ENCODE measurements at places on chromosomes 4 and X.

DNA sequence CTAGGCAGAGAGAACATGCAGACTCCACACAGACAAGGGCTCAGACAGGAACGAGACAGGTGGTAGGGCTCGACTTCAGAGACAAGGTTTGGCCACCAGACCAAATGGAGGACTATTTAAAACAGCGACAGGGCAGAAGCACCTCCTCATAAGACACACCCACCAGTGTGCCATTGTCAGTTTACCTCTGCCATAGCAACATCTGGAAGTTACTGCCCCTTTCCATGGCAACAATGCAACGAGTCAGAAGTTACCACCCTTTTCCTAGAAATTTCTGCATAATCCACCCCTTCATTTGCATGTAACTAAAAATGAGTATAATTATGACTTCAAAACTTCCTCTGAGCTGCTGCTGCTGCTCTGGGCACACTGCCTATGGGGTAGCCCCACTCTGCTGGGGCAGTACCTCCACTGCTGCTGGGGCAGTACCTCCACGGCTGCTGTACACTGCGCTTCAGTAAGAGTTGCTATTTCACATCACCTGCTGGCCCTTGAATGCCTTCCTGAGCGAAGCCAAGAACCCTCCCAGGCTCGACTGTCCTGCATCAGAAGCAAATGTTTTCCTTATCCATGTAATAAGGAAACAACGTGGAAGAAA, 2222.3 kb upstream of the AGA start:
- no peak for DNase-seq

- no peak for DNase-seq
These were observed 410.2 kb downstream of the FAM47A start for GRCh38 chrX:33721927-33722326.

GRCh38 chrX:133538148-133538547, 122.9 kb upstream of the GPC4 start:
- no peak for DNase-seq

GRCh38 chrX:19156186-19156585, 33.9 kb upstream of the ADGRG2 start:
- DNase-seq = no peak

DNA sequence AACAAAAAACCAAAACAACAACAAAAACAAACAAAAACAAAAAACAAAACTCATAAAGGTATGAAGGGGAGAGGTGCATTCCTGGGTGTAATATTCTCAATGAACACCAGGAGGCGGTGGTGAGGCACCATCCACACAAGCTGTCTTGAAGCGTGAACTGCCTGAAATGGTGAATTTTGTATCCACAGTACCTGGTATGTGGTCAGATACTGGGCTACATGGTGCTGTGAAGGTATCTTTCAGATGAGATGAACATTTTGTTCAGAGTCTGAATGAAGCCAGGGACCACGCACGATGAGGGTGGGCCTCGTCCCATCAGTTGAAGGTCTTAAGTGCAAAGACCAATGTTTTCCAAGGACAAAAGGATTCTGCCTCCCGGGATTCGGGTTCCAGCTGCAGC, 58.5 kb downstream of the ASMT start:
- DNase-seq = no peak

DNA sequence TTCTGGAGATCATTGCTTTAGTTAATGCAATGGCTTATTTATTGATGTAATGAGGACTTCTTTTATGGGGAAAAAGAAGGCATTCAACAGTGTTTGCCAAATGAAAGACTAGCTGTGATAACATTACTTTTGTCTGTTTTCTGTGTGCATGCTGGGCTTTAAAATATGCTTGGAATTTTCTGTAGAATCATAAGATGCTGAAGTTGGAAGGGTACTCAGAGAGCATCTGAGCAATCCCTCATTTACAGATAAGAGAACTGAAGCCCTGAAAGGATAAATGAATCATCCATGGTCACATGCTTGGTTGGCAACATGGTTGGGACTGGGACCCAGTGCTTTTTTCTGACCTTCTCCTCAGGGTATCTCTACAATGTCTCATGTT, 31.4 kb upstream of the PITX2 start:
- DNase-seq = no peak

- peak; percentile 68 for DNase-seq
These were observed 147.9 kb downstream of the NSUN7 start for GRCh38 chr4:40897557-40898203.

- no peak for DNase-seq
These were observed 249.0 kb downstream of the STK32B start for GRCh38 chr4:5300283-5300682.

- no peak for DNase-seq
These were observed 44.4 kb downstream of the PDHA1 start for GRCh38 chrX:19388064-19388679.

GRCh38 chr4:61462451-61463326, 262.6 kb downstream of the ADGRL3 start:
- no peak for DNase-seq

- DNase-seq = no peak
These were observed 92.5 kb upstream of the STOX2 start for GRCh38 chr4:183812567-183812966.

GRCh38 chr4:8260656-8261111, 8.9 kb upstream of the HTRA3 start:
- no peak for DNase-seq

DNA sequence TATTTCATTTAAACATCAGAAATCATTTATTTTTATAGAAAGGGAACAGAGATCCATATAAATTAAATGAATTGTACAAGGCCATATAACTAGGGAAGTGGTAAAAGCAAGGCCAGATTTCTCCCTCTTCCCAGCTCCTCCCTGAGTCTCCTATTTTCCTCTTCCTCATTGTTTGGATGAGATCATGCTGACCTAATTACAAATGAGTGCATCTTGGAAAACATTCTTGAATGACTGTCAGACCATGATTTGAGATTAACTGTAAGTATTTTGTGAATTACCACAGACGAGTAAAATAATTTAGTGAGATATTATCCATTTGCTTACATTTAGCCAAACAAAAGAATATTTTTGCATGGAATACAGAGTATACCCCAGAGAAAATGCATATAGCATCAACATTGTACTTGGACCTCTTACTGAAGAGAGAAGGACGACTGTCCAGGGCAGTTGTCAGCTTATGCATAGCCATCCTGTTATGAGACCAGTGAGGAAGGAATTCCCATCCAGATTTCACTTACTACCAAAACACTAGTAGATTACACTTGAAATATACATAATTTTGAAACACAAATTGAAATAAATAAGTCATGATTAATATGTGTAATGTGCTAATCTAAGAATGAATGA, 47.3 kb downstream of the SLAIN2 start:
- DNase-seq = no peak

GRCh38 chr4:169229571-169230028, 41.2 kb downstream of the SH3RF1 start:
- no peak for DNase-seq

Data from stimulated activated CD4-positive, alpha-beta T cell treated with anti-CD3 and anti-CD28 coated beads, TNF-alpha, amount 100 ng/mL, for 24 hours (primary cell).